SK-N-DZ (cell line): ENCODE measurements at places on chromosomes 2 and 18.

DNA sequence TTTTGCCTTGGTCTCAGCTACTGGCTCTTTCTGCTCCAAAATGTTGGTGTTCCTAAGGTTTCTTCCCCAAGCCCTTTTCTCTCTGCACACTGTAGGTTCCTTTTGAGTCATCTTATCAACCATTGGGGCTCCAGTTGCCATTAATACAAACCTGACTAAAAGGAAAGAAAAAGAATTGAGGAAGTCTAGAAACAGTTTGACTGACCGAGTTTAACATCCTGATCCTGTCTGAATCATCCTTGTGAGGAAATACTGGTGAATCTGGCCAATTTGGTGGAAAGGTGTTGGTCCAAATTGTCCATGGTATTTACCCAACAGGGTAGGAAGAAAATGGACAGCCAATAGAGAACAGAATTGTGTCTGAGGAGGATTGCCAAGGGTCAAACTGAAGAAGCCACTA, 38.3 kb downstream of the CRYGD start:
- DNase-seq: no peak

GRCh38 chr2:144914113-144914512, 394.2 kb upstream of the ZEB2 start:
- no peak for DNase-seq

- DNase-seq: no peak
Observed at GRCh38 chr18:68467957-68468356, 247.0 kb downstream of the TMX3 start.

GRCh38 chr2:226185616-226186211, 613.9 kb downstream of the IRS1 start:
- no peak for DNase-seq

DNA sequence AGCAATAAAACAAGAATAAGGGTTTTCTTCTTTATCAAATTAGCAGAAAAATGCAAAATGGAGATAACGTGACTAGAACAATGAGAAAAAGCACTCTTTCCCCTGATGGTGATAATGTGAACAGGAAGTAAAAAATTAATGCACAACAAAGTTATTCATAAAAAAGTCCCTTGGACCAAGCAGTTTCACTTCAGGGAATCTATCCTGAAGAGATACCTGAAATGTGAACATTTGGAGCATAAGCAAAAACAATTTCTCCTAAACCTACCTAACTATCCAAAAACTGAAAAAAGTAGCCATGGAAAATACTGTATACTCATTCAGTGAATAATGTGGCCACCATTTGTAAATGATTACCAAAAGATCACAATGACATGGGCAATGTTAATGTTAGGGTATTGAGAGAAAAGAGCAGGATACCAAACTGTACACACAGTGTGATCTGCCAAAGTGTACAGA, 48.7 kb downstream of the TRIP12 start:
- no peak for DNase-seq

DNA sequence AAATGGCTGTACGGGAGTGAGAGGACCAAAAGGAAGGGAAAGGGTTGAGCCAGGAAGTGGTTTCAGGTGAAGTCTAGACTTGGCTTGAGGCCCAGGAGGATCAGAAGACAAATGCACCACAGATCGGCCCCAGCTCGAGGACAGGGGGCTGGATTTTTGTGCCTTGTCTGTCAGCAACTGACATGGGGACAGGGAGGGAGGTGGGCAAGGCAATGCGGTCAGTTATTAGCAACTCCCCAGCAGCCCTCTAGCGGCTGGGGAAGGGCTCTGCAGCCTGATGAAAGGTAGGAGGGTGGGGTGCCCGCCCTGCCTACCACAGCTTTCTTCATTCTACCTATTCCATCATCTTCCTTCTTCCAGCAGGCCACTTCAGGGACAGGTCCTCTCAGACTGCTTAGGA, 50.0 kb downstream of the CPO start:
- peak; percentile 61 for DNase-seq

- DNase-seq: no peak
Observed at GRCh38 chr2:37356299-37356698, 11.9 kb downstream of the QPCT start.

GRCh38 chr2:71749671-71750101, 296.3 kb downstream of the DYSF start:
- no peak for DNase-seq

- DNase-seq: no peak
Observed at GRCh38 chr2:162293122-162293786, 25.2 kb downstream of the IFIH1 start.

- DNase-seq: no peak
Observed at GRCh38 chr18:50582500-50582899, 22.6 kb downstream of the MAPK4 start.

GRCh38 chr2:64327129-64327509, 126.8 kb upstream of the LGALSL start:
- DNase-seq: no peak

DNA sequence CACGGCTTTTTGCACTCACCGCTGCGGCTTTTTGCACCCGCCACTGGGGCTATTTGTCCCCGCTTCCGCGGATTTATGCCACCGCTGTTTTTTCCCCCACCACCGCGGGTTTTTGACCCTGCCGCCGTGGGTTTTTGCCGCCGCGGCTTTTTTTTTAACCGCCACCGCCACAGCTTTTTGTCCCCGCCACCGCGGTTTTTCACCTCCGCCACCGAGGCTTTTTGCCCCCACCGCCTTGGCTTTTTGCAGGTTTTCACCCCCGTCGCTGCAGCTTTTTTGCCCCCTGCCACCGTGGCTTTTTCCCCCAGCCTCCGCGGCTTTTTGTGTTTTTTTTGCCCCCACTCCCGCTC, 2796.7 kb upstream of the TEKT4 start:
- no peak for DNase-seq

GRCh38 chr2:14713248-14713647, 80.7 kb downstream of the LRATD1 start:
- no peak for DNase-seq

DNA sequence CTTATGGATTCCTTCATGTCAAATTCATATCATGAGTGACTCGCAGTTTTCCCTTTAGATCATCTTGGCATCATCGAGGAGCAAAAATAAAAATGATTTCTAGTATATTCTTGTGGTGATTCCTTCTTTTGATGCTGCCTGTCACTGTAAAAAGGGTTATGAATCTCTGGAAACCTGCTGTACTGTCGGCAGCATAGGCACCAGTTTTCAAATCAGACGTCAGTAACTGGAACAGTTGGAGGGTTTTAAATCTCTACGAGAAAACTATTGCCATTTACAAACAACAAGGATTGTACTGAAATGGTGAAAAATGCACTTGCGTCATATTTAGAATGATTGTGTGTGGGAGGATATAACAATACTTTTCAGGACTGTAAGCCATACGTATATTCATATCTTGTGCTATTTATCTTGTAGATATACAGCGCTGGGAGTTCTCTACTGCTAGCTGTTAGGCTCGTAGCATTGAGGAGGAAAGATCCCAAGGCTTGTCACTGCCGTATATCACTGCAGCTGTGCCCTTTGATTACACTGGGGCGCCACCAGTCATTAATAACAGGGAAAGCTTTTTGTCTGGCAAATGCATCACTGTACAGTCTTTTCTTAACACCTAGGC, 320.7 kb downstream of the MTX2 start:
- peak; percentile 45 for DNase-seq
